Epithelial cell of esophagus (primary cell): ENCODE measurements at places on chromosomes 12 and 14.

- no peak for DNase-seq
Observed at GRCh38 chr14:62234849-62235248, 472.6 kb downstream of the SNAPC1 start.

- no peak for DNase-seq
Observed at GRCh38 chr12:96314723-96315122, 85.5 kb downstream of the CDK17 start.

DNA sequence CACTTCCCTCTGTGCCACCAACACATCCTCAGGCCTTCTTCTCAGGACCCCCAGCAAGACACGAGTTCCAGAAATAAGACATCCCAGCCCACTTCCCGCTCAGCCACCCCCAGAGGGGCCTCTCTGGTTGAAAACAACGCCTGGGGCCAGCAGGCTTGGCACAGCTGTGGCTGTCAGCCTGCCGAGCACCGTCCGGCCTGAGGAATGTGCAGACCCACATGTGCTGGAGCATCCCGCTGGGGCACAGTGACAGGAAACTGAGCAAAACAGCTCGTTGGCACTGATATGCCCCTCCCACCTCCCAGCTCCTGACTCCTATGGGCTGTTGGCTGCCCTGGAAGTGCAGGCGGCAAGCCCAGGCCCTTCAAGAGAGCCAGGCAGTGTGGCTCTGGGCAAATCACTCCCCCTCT lies 1.4 kb downstream of the SYNE3 start:
- peak; percentile 37 for DNase-seq

DNA sequence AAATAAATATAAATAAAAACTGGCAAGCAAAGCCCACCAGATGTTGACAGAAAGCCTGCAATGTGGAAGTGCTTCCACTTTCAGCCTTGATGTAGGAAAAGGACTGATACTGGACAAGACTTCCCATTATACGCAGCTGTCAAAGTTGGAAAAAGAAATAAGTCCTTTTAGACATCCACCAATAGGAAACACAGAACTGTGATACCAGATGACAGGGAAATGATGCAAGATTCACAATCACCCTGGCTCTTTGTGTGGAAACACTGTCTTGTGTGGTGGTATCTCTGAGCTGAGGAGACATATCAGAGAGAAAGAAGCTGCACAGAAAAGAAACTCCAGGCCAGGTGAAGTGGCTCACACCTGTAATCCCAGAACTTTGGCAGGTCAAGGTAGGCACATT lies 13.8 kb upstream of the METAP2 start:
- no peak for DNase-seq

- DNase-seq, result no peak
Observed at GRCh38 chr14:52351233-52352060, 37.3 kb downstream of the PTGER2 start.

DNA sequence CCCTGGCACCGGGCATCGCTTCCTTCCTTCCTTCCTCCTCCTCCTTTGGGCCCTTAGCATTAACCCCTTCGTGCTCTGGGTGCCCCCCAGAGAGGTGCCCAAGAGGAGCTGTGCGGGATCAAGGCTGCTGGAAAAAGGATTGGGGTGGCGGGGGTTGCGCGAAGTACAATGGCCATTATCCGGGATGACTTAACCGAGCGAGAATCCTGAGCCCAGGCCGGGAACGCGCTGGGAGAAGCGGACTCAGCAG lies 2.8 kb downstream of the DHH start:
- no peak for DNase-seq

- DNase-seq, result no peak
Observed at GRCh38 chr12:111227476-111228420, 141.1 kb downstream of the PHETA1 start.

DNA sequence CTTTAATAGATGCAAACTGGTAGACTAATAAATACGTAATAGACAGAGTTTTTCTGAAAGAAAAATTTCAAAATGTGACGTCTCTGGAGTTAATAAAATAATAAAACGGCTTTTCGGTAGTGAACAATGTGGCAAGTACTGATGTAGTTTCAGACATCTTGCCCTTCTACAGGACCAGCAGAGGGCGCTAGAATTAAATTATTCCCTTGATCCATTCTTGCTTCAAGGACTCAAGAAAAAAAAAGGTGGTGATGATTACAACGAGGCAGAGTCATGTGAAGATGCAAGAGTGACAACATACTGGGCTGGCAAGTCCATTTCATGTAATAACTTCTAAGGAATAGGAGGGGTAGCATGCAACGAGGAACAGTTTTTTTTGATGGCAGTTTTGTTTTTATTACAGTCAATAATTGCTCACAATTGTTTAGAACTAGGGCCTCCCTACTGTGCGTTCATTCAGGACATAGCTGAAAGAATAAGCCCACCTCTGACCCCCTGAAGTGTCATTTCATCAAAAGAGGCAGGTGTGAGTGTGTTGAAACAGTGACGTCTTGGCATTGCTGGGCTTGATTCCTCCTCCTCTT lies 101.0 kb upstream of the GZMB start:
- DNase-seq, result peak; percentile 81

DNA sequence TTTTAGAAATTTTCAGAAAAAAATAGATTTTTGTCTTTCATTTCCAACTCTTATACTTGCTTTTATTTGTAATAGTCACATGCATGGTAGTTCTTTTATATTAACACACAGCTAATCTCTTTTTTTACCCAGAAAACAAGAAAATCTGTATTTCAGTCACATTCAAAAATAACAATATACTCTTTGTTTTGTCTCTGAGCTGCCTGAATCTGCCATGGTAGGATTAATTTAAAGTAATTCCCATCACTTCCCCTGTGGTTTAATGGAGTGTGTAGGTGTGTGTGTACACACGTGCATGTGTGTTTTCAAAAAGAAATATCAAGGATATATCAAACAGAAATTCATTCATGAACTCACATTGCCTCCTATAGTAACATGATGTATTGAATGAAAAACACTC lies 42.6 kb downstream of the PDZRN4 start:
- DNase-seq, result no peak

DNA sequence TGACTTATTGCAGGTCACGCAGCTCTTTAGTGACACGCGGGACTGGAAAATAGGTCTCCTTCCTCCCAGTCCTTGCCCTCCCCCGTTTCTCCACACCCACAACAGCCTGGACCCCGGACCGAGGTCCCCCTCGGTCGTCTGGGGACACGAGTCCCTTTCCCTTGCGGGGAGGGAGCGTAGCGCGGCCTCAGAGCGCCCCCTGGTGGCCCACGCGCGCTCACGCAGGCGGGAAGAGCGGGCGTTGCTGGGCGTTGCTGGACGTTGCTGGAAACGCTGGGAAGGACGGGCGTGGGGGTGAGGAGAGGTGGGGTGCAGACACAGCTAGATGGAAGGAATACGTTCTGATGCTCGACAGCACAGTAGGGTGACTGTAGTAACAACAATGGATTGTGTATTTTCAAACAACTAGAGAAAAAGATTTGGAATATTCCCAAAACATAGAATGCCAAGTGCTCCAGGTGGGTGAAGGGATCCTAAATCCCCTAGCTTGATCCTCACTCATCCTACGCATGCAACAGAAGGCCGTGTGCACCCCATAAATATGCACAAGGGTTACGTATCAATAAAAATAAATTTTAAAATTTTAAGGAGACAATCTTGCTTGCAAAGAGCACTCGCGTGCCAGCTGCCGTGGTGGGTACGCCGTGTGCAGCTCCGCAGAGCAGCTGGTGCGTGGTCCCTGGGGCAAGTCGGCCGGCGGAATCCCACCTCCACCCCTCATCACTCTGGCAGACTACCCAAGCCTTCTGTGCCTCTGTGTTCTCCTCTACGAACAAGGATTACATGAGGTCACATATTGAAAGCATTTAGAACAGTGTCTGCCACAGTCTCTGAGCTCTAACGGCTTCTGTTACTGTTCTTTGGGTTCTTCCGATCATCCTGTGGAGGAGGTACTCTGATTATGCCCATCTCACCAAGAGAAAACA lies 87.4 kb downstream of the B4GALNT3 start:
- peak; percentile 52 for DNase-seq

DNA sequence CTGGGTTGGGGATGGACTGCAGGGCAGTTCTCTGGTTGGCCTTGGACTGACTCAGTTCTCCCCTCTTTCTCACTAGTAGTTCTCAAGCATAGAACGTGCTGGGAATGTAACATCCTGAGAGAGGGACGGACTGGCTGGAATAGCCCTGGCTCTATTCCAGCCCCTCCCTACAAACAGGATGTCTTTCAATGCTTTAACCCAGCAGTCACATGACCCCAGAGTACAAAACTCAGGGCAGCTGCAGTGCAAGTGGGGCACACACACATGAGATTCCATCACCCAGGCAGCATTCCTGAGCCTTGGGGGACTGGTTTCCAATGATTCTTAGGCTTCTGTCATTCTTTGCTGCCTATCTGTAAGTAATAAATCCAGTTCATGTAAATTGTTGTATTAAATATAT lies 1.6 kb upstream of the ACOT6 start:
- DNase-seq, result no peak

GRCh38 chr14:99215277-99215676 lies 56.7 kb downstream of the BCL11B start:
- peak; percentile 25 for DNase-seq

GRCh38 chr12:87930033-87930432 lies 99.2 kb downstream of the C12orf50 start:
- peak; percentile 88 for DNase-seq

DNA sequence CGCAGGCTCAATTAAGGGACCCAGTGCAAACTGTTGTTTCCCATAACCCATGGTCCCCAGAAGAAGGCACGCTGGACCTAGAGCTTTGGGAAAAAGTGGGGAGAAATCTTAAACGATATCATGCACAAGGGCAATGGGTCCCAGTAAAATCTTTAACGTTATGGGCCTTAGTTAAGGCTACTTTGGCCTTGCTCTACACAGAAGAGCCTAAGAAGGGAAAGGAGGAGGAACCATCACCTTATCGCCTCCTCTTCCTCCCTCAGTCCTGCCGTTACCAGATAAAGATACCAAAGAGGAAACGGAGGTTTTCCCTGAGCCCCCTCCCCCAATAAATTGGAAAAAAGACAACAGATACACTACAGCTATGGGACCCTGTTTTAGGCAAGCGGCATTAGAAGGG lies 116.9 kb downstream of the PPHLN1 start:
- no peak for DNase-seq

DNA sequence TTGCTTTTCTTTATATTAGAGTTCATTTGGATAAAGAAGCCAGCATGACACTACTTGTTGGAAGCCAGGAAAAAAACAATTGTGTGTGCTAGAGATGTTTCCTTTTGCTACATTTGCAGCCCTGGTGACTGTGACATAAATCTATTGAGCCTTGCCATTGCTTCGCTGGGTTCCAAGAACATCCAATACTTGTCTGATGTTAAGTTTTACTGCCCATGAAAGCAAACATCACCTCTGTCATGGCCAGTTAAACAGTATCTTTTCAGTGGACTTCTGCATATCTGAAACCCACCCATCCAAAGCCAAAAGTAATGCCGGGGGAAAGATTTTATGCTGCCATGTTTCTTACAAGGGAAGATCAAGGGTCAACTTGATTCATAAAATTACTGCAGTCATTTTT lies 184.0 kb downstream of the MSRB3 start:
- DNase-seq, result no peak

GRCh38 chr12:92473564-92473963 lies 229.2 kb upstream of the PLEKHG7 start:
- DNase-seq, result no peak

DNA sequence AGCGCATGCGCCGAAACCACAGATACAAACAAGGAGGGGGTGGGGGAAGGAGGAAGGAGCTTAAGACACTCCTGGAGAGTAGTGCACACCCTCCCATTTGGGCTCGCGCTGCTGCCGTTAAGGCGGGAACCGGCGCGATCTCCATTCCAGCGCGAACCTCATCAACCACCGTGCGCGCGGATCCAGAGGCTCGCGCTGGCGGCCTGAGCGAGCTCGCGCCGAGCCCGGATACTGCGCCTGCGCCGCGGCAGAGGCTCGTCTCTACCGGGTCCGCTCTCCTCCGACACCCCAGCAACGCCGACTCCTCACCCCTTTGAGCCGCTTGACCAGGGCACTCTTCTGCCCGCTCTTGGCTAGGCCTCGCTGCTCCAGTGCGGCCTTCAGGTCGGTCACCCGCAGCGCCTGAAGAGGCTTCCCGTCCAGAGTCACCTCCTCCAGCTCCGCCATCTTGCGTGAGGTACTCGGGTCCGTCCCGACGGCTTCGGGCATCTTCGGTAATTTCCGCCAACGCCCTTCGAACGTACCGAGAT lies at the start of gene ACIN1:
ACIN1 (minus strand) TSS at position 471 of the 530 bp plus-strand sequence; CDS start at position 447, 24 bp downstream.
- DNase-seq, result peak; percentile 79

DNA sequence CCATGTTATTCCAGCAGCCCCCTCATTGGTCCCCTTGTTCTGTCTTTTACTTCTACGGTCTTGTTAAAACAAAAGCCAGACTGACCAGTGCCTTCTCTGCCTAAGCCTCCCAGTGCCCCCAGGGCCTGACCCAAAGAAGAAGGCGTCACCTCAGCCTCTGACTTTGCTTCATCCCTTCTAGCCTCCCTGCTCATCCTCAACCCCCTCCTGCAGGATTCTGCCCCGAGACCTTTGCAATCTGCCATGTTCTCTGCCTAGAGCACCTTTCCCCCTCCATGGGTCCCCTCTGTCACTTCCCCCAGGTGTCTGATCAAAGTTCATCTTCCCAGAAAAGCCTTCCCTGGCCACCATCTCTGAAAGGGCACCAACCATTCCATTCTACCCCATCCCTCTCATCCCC lies 7.9 kb upstream of the RBM19 start:
- no peak for DNase-seq

GRCh38 chr12:113874999-113875561 lies 91.0 kb downstream of the RBM19 start:
- DNase-seq, result no peak

DNA sequence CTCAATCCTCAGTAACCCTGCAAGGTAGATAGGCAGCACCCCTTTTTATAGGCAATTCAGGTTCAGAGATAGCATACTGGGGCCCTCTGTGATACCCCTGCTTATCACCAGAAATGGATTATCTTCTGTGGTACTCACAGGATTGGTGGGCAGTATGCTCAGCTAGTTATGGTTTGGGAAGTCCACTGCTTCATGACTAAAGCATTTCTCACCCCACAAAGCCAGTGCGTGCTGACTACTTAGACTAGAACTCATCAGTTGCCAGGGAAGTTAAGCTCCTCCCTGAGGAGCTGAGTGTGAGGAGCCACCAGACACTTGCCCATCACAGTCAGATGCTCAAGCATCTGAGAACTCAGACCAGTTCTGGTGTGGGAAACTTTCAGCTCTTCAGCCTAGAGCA lies 76.3 kb downstream of the SCAF11 start:
- DNase-seq, result peak; percentile 77

DNA sequence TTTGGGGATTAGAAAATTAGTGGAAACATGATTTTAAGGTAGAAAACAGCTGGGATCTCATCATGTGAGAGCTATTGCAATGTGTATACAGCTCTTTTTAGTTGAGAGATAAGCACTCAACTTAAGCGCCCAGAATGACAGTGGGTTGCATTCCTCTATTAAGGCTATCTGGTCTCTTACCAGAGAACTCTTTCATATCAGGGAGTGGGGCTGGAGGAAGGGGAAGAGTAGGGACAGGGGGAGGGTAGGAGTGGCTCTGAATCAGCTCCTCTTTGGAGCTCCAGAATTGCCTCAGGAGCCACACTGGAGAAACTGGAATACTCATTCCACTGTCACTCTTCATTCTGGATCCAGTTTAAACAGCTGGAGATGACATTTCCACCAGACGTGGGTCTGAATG lies 9.2 kb upstream of the PLEKHG3 start:
- no peak for DNase-seq

- DNase-seq, result no peak
Observed at GRCh38 chr12:47855502-47855901, 35.8 kb upstream of the HDAC7 start.

- peak; percentile 97 for DNase-seq
Observed at GRCh38 chr12:9347328-9348127, 139.3 kb upstream of the PZP start.

GRCh38 chr14:78259831-78260230 lies 89.7 kb downstream of the NRXN3 start:
- no peak for DNase-seq
